ENCODE measurements at places on chromosomes 4 and X. TPM values are rescaled to one million over a fixed set of nuclear protein-coding genes. Genes with fewer than 3 reads are reported as not detected.

MAGEA11 gene
- not detected for total RNA-seq

CT45A5 gene
- total RNA-seq = not detected

JADE1 gene
- 17.6 TPM for total RNA-seq

F9 gene
- total RNA-seq = not detected

GPRASP1 gene
- total RNA-seq = 2.2 TPM

MAGEA3 gene
- not detected for total RNA-seq

KLHL13 gene
- 3.1 TPM for total RNA-seq

CXorf58 gene
- under 0.01 TPM for total RNA-seq

GATB gene
- 13.8 TPM for total RNA-seq

CT45A2 gene
- not detected for total RNA-seq

PDCL2 gene
- not detected for total RNA-seq

PAGE2B gene
- total RNA-seq = not detected

PDE6B gene
- total RNA-seq = 3.2 TPM

COX7B2 gene
- not detected for total RNA-seq

FDCSP gene
- not detected for total RNA-seq

AMMECR1 gene
- 4.9 TPM for total RNA-seq

POLN gene
- 5.9 TPM for total RNA-seq

Measured in endothelial cell of coronary artery (primary cell).